T-cell (primary cell): ENCODE measurements at places on chromosomes 16 and 17.

DNA sequence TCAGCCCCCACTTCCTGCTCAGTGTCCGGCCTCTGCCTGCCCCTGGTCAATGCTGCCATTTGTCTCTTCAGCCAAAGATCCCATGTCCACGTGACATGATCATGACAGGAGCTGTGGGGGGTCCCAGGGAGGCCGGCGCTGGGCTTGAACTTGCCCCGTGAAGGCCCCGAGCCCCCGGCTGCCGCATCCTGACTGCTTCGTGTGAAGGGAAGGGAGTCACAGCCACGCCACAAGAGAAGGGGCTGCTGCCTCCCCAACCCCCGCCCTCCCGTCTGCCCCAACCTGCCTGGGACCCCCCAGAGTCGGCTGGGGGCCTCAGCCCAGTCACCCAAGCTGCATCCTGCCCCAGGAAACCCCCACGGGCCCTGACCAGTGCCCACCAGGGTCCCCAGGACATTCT is 14.3 kb upstream of the SSTR5 start:
- H3K27me3 ChIP-seq: no peaks in the 10 kb centered on the region
- no peak overlapping the region for H3K27ac ChIP-seq
- no peak overlapping the region for H3K4me3 ChIP-seq
- H3K36me3 ChIP-seq: no peaks in the 10 kb centered on the region
- no peaks in the 10 kb centered on the region for H3K4me1 ChIP-seq
- DNase-seq: no peak

DNA sequence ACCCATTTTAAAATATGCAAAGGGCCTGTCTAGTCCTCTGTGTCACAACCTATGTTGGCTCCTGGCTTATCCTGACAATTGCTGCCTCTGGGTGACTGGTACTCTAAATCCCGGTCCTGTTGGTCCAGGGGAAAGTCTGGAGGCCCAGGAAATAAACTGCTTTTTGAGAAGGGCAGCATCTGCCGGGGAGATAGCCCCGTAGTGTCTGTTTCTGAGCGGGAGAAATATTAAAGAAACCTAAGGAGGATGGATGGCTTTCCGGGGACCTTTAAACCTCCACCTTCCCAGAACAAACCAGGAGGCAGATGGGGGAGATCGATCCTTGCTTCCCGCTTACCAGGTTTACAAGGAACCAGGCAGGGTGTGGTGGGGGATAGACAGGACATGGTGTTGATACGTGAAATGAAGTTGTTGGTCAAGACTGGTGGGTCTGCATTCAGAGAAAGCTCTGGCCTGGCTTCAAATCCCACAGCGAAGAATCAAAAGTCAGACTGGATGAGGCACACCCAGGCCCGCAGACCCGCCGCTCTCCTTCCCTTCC is 3.8 kb downstream of the HOXB2 start:
- no peaks in the 10 kb centered on the region for H3K36me3 ChIP-seq
- peak overlapping the region; percentile 95 for H3K27ac ChIP-seq
- peak overlapping the region; percentile 94 for H3K4me3 ChIP-seq
- H3K4me1 ChIP-seq: peaks cover 12% of the 10 kb centered on the region
- no peaks in the 10 kb centered on the region for H3K27me3 ChIP-seq

- no peak for DNase-seq
- H3K36me3 ChIP-seq: no peaks in the 10 kb centered on the region
- no peak overlapping the region for H3K4me3 ChIP-seq
- H3K4me1 ChIP-seq: no peaks in the 10 kb centered on the region
- H3K27me3 ChIP-seq: no peaks in the 10 kb centered on the region
Observed at GRCh38 chr17:33390479-33391176, 97.5 kb upstream of the ASIC2 start.

DNA sequence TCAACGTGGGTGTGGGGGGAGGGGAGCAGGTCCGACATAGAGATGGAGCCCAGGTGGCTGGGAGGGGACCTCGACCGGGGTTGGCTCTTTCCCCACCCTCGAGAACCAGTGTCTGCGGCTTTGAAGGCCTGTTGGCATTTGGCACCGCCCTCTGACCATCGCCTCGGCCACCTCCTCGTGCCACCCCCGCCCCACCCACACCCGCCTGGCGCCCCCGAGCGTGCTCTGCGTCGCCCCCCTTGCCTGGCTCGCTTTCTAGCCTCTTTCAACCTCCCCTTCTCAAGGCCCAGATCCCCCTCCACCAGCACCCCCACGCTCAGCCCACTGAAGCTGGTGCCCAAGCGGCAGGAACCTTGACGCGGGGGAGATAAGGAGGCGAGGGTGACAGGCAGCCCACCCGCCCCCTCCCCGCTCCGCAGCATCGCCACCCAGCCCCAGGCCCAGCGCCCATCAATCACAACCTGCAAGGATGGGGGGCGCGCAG is 619 bp downstream of the CACNB1 start:
- peaks cover 20% of the 10 kb centered on the region for H3K4me1 ChIP-seq
- peak overlapping the region; percentile 30 for H3K27ac ChIP-seq
- no peak for DNase-seq
- peaks cover 23% of the 10 kb centered on the region for H3K36me3 ChIP-seq
- H3K4me3 ChIP-seq: peak overlapping the region; percentile 83

- H3K4me1 ChIP-seq: no peaks in the 10 kb centered on the region
- H3K4me3 ChIP-seq: no peak overlapping the region
- no peak overlapping the region for H3K27ac ChIP-seq
- no peaks in the 10 kb centered on the region for H3K27me3 ChIP-seq
Observed at GRCh38 chr16:23934610-23935236, 98.9 kb downstream of the PRKCB start.

GRCh38 chr16:27676839-27677238 is 126.9 kb downstream of the KATNIP start:
- no peaks in the 10 kb centered on the region for H3K4me1 ChIP-seq
- peaks cover 28% of the 10 kb centered on the region for H3K36me3 ChIP-seq
- no peaks in the 10 kb centered on the region for H3K27me3 ChIP-seq

- no peak overlapping the region for H3K27ac ChIP-seq
- no peaks in the 10 kb centered on the region for H3K4me1 ChIP-seq
- no peak for DNase-seq
- H3K36me3 ChIP-seq: no peaks in the 10 kb centered on the region
- no peak overlapping the region for H3K4me3 ChIP-seq
- H3K27me3 ChIP-seq: peaks cover 2% of the 10 kb centered on the region
Observed at GRCh38 chr16:19842426-19843157, 42.1 kb downstream of the GPRC5B start.

GRCh38 chr16:57697896-57698537 is 3.4 kb downstream of the DRC7 start:
- no peak overlapping the region for H3K4me3 ChIP-seq
- H3K36me3 ChIP-seq: no peaks in the 10 kb centered on the region
- H3K27ac ChIP-seq: no peak overlapping the region
- DNase-seq: no peak
- H3K4me1 ChIP-seq: peaks cover 5% of the 10 kb centered on the region

- no peaks in the 10 kb centered on the region for H3K36me3 ChIP-seq
- no peak overlapping the region for H3K27ac ChIP-seq
- H3K27me3 ChIP-seq: no peaks in the 10 kb centered on the region
- H3K4me1 ChIP-seq: no peaks in the 10 kb centered on the region
- no peak overlapping the region for H3K4me3 ChIP-seq
- no peak for DNase-seq
Observed at GRCh38 chr17:72407336-72407909, 286.6 kb downstream of the SOX9 start.

- H3K4me3 ChIP-seq: no peak overlapping the region
- no peak overlapping the region for H3K27ac ChIP-seq
- H3K4me1 ChIP-seq: peaks cover 8% of the 10 kb centered on the region
- H3K27me3 ChIP-seq: peaks cover 71% of the 10 kb centered on the region
- DNase-seq: no peak
Observed at GRCh38 chr16:66365651-66366050, 840 bp upstream of the CDH5 start.
